ENCODE measurements at places on chromosomes 1 and 21.

GRCh38 chr1:150613061-150613920 is 16.1 kb downstream of the ENSA start:
- peaks cover 26% of the 10 kb centered on the region for H3K36me3 ChIP-seq
- H3K4me1 ChIP-seq = peaks cover 64% of the 10 kb centered on the region
- no peaks in the 10 kb centered on the region for H3K27me3 ChIP-seq
- H3K27ac ChIP-seq = peak overlapping the region; percentile 79

DNA sequence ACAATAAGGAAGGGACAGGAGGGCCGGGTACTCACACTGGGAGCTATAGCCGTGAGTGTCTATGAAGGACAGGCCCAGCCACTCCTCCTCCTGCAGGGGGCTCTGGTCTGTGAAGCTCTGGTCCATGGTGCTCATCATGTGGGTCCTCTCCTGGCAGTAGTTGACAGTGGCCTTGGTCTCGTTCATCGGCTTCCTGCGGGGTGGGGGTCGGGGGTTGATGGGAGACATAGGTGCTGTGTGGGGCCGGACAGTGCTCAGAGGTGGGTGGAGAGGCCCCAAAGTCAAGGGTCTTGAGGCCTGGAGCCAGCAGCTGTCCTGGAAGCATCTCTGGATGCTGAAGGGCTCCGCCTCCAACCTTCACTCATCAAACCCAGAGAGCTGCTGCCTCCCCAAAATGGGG is 260.4 kb downstream of the PTPRU start:
- H3K27me3 ChIP-seq = peaks cover 56% of the 10 kb centered on the region
- no peak for DNase-seq
- H3K4me3 ChIP-seq = no peak overlapping the region
- H3K4me1 ChIP-seq = no peaks in the 10 kb centered on the region

GRCh38 chr1:39105841-39106765 is 80.0 kb downstream of the NDUFS5 start:
- peak overlapping the region; percentile 99 for H3K27ac ChIP-seq
- no peaks in the 10 kb centered on the region for H3K27me3 ChIP-seq
- H3K4me1 ChIP-seq = peaks cover 76% of the 10 kb centered on the region
- peak overlapping the region; percentile 93 for H3K4me3 ChIP-seq

GRCh38 chr1:118564961-118565703 is 380.1 kb upstream of the SPAG17 start:
- no peaks in the 10 kb centered on the region for H3K36me3 ChIP-seq
- no peak overlapping the region for H3K4me3 ChIP-seq
- no peak overlapping the region for H3K27ac ChIP-seq
- no peak for DNase-seq

All from esophagus muscularis mucosa (tissue), 4 donors.